Hypothalamus (tissue), 51 donors: ENCODE measurements at places on chromosomes 5 and 9.

- DNase-seq = no peak
Measured at GRCh38 chr5:129593525-129593924, 133.4 kb downstream of the ADAMTS19 start.

- DNase-seq = no peak
Measured at GRCh38 chr9:27440888-27441740, 83.0 kb upstream of the IFNK start.

DNA sequence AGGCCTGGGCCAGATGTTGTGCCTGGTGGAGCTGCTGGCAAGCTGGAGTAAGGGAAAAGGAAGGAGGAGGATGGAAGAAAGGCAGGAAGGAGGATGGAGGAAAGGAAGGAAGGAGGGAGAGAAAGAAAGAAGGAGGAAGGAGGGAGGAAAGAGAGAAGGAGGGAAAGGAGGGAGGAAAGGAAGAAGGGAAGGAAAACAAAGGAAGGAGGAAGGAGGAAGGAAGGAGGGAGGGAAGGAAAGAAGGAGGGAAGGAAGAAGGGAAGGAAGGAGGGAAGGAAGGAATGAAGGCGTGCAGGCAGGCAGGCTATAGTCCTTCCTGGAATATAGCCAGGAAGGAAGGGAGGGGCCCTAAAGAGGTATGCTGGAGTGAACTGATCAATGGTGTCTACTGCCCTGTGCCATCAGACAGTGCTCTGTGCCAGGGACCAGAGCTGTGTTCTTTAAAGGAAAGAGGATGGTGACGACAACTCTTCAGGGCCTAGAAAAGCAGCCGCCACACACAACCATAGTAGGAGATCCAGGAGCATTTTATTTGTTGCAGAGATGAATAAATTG, 61.4 kb upstream of the UBTD2 start:
- no peak for DNase-seq

DNA sequence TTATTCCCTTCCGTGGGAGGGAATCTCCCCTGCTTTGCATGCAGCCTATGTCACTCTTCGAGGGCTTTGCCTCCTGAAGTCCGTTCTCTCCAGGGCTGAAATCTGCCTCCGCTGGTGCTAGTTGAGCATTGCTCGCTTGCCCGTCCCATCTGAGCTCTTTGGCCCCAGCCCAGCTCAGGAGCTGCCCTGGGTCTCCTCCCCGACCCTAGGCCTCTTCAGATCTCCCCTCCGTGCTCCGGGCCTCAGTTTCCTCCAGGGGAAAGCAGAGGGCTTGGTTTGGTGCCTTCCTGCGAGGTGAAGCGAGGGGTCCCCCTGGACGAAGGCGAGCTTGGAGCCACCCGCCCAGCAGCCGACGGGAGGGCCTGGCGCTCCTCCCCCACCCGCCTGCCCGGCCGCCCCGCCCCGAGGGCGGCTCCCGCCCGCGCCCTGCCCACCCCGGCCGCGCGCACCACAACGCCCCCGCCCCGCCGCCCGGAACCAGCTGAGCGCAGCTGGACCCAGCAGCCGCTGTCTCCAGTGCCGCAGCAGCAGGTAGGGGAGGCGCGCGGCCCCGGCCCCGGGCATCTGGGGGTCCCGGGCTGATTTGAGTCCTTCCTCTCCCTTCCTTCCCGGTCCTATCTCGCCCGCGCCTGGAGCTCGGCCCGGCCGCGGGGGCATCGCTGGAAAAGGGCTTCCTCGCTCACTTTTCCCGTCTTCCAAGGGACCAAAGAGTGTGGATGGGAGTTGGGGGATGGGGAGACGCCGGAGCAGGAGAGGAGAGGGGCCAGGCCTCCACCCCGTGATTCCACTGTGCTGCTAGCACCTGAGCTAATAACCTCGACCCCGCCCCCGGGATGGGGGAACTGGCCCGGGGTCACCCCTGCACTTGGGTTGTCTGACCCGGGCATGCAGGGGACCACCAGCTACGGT, at the start of gene GSN:
TSS of gene GSN (plus strand) at position 474 of the 909 bp plus-strand sequence. CDS start 33,810 bp downstream, outside the sequence.
- DNase-seq = peak; percentile 83

DNA sequence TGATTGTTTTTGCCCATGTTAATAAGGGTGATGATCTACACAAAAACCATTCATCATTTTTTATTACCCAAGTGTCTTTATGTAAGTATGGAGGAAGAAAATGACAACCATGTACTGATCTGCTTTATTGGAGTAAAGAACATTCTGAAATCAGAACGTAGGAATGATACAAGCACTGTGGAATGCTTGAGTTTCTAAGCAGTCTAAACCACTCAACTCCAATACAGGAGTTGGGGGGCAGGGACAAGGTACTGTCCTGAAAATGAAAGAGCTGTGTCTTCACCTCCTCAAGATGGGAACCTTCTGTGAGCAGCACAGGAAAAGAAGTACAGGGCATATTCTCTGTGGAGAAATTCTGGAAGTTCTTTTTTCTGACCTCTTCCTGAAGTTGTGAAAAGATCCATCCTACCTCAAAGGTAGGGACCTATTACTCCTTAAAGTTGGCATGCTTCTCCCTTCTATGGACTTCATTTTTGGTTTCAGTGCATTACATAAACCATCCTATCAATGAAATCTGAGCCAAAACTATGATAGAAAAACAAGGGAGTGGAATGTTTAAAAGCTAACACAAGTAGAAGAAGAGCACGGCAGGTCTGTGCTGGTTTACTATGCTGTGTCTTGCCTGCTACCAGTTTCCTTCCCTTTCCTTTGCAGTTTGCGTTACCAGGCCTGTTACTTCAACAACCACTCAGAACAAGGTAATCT, 202.6 kb downstream of the SEMA5A start:
- no peak for DNase-seq

DNA sequence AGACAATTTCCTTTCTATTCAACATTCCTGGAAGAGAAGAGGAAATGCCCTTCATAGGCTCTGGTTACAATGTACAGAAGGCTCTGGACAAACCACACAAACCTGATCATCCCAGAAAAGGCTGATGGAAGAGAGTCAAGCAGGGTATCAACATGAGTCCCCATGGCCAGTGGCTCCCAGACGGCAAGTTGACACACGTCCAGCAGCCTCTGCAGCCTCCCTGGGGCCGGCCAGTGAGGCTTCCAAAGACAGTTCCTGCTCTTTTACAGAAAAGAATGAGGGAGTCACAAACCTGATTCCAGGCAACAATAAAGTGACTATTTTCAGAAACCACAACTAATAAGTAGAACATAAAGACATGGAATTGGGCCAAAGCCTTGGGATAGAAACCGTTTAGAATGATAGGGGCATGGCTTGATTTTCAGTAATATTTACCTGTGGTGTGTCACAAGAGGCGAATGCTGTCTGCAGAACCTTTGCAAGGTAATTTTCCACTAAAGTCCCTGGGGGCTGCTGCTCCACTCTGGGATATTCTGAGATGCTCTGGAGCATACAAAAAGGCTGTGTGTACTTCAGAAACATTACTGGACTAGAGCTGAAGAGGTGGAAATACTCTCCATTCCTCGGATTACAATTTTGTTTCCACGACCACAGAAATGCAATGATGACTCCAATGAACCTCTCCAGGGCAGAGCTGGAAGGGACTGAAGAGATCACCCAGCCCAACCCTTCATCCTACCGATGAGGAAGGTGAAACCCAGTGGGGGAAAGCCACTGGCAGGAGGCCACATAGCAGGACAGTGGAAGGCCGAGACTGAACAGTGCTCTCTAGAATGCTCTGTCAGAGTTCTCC, 10.4 kb downstream of the MED27 start:
- DNase-seq = no peak

GRCh38 chr5:38367410-38367809, 109.1 kb downstream of the EGFLAM start:
- DNase-seq = no peak

DNA sequence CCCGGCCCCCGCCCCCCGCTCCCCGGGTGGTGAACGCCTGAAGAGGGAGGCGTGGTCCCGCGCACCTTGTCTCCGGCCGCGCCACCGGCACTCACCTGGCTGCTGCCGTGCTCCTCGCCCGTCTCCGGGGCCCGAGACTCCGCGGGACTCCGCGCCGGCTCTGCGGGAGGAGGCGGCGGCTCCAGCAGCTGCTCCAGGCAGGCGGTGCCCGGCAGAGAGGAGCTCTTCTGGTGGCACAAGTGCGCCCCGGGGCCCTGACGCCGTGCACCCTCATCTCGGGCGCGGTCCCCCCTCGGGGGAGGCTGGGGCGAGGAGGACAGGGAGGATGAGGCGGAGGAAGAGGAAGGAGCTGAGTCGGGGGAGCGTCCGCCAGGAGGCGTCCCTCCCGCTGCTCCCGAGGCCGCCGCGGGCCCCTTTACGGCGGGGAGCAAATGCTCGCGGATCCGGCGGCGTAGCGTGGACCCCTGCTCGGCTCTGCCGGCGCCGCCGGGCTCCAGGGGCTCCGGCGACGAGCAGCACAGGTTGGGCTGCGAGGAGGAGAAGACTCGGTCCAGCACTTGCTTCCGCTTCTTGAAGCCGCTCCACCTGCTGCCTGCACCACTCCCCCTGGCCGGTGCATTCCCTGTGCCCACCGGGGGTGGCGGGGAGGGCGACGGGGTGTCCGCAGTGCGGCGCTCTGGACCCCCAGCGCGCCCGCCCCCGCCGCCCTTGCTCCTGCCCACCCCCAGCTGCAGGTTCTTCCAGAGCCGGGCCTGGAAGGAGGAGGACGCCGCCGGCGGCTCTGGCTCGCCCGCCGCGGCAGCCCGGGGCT, 928 bp downstream of the MCTP1 start:
- DNase-seq = peak; percentile 2

GRCh38 chr5:127041571-127041970, 11.2 kb upstream of the MARCHF3 start:
- no peak for DNase-seq

GRCh38 chr5:95959888-95960666, 1.6 kb downstream of the ELL2 start:
- no peak for DNase-seq

DNA sequence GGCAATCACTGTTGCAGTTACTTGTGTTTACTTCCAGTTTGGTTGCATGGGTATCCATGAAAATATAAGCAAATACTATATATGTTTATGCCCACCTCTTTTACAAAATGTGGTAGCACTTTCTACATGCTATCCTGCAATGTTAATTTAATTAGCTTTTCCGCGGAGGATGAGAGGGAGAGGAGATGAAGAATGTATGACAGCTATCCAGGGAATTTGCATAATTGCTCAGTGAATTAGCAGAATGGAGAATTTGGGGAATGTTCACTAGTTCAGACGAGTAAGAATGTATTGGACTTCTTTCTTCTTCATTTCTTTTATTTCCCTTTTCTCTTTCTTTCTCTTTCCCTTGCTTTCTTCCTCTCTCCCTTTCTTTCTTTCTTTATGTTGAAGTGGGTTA, 140.7 kb upstream of the SLC28A3 start:
- no peak for DNase-seq

DNA sequence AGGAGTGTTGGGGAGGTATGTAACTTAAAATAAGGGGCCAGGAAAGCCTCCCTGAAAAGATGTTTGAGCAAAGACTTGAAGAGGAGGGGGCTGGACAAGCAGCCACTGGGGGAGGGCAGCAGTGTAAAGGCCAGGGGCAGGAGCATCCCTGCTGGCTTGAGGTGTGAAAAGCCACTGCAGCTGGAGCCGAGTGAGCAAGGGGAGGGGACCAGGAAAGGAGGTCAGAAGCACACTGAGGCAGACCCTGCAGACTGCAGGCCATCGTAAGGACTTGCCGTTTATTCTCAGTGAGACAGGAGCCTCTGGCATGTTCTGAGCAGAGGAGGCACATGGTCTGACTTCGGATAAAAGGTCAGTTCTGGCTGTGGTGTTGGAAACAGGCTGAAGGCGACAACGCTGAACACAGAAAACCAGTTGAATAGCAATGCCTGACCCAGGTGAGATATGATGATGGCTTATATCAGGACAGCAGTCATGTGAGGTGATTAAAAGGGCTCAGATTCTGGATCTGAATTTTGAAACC, 10.2 kb upstream of the ERGIC1 start:
- DNase-seq = no peak

- no peak for DNase-seq
Measured at GRCh38 chr9:70110194-70111041, 66.8 kb downstream of the MAMDC2 start.

GRCh38 chr5:155926031-155926430, 400.9 kb upstream of the SGCD start:
- no peak for DNase-seq

DNA sequence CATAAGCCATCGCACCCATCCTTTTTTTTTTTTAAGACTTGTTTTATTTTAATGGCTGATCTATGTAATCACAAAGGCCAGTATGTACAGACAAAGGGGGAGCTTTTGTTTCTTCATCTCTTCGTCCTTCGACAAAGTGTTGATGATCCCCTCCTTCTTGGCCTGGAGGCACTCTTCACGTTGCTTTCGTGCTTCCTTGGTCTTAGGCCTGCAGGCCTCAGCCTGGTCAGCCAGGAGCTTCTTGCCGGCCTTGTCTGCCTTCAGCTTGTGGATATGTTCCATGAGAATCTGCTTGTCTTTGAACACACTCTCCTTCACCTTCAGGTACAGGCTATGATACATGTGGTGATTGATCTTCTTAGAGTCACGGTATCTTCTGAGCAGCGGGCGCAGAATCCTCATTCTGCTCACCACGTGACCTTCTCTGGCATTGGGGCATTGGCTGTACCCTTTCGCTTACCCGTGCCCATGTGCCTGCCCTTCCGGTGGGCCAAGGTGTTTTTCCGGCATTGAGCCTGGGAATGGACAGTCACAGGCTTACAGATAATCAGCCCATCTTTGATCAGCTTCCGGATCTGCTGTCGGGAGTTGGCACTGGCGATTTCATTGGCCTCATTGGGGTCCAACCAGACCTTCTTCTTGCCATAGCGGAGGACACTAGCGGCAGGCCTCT, 36.0 kb downstream of the TLX3 start:
- no peak for DNase-seq

DNA sequence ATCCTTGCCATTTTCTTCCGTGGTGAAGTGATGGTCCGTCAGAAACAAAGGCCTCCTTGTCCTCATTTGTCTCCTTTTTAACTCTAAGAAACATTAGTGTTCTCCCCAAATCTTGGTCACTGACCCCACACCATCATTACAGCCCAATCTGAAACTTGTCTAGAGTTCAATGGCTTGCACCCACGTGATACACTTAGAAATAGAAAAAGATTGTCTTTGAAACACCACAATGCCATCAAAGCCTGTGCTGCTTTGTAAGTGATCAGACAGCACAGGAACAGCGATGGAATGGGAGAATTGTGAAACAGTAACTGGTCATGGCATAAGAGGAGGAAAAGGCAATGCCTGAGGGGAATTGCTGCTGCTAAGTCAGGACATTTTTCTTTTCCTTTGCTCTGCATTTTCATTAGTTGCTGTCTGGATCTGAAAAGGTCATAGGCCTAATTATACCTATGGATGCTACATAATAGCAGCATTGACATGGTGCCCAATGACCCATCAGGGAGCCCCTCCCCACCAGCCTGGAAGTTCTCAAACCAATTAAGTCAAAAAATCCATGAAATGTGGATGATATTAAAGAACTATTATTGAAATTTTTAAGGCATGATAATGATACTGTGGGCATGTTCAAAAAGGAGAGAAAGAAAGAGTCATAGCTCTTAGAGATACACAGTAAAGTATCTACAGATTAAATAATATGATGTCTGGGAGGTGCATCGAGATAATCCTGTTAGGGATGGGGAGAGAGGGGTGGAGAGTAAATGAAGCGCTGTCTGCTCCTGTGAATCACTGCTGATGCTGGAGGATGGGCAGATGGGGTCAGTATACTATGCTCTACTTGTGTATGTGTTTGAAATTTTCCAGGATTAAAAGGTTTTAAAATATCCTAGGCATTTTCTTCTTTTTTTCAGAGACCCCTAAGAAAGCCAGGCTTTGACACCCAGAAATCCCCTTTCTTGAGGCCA, 83.6 kb downstream of the ENC1 start:
- no peak for DNase-seq

GRCh38 chr5:124438026-124438902, 308.2 kb downstream of the ZNF608 start:
- no peak for DNase-seq

GRCh38 chr5:81989204-81989603, 17.4 kb downstream of the ATG10 start:
- DNase-seq = no peak
